ENCODE measurements at places on chromosomes 2 and 18.

- H3K4me3 ChIP-seq: no peak overlapping the region
- no peak overlapping the region for H3K27ac ChIP-seq
- H3K4me1 ChIP-seq: no peaks in the 10 kb centered on the region
- no peaks in the 10 kb centered on the region for H3K27me3 ChIP-seq
These were observed 1139.6 kb upstream of the FAM98A start for GRCh38 chr2:34738691-34739090.

GRCh38 chr18:47868744-47869143 lies 61.7 kb downstream of the SMAD2 start:
- no peak overlapping the region for H3K27ac ChIP-seq
- H3K36me3 ChIP-seq: peaks cover 5% of the 10 kb centered on the region
- H3K27me3 ChIP-seq: no peaks in the 10 kb centered on the region
- no peak overlapping the region for H3K4me3 ChIP-seq

GRCh38 chr2:116680256-116680936 lies 1134.1 kb upstream of the DDX18 start:
- DNase-seq: no peak
- no peak overlapping the region for H3K27ac ChIP-seq
- no peak overlapping the region for H3K4me3 ChIP-seq

DNA sequence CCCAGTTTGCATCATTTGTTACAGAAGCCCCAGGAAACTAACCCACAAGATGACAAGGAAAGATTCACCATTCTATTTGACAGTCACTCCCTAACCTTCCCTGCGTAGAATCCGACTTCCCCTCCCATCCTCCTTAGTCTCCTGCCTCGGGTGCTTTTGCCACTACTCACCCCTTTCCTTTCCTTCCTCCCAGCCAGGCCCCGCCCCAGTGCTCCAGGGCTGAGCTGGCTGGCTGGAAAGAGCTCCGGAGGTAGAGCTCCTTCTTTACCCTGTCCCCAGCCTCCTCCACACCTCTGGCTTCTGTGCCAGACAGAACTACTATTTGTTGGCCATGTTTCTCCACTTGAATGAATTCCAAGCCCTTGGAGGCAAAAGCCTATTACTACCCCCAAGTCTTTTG lies 317.6 kb upstream of the NCKAP5 start:
- H3K27me3 ChIP-seq: no peaks in the 10 kb centered on the region
- H3K4me1 ChIP-seq: no peaks in the 10 kb centered on the region
- no peak overlapping the region for H3K4me3 ChIP-seq
- no peak overlapping the region for H3K27ac ChIP-seq
- H3K36me3 ChIP-seq: no peaks in the 10 kb centered on the region

DNA sequence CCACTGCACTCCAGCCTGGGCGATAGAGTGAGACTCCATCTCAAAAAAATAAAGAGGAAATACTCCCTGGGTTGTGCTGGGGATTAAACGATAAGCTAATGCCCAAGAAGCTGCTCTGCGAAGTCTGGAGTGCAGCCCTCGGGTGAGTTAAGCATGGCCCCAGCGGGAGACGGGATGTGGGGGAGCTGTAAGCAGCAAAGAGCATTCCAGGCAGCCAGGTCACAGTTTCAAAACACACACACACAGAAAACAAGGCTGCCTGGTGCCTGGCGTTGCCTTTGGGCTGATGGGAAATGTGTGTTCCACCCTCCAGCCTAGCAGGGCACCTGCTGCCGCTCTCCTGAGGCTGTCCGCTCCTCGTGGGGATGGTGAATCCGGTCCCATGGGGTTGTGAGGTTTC lies 24.1 kb downstream of the ODC1 start:
- H3K4me1 ChIP-seq: peaks cover 62% of the 10 kb centered on the region
- peak overlapping the region; percentile 84 for H3K27ac ChIP-seq

GRCh38 chr2:71811726-71812125 lies 335.9 kb downstream of the CYP26B1 start:
- H3K27ac ChIP-seq: no peak overlapping the region
- no peak for DNase-seq
- no peaks in the 10 kb centered on the region for H3K27me3 ChIP-seq
- no peaks in the 10 kb centered on the region for H3K36me3 ChIP-seq
- H3K4me3 ChIP-seq: no peak overlapping the region

DNA sequence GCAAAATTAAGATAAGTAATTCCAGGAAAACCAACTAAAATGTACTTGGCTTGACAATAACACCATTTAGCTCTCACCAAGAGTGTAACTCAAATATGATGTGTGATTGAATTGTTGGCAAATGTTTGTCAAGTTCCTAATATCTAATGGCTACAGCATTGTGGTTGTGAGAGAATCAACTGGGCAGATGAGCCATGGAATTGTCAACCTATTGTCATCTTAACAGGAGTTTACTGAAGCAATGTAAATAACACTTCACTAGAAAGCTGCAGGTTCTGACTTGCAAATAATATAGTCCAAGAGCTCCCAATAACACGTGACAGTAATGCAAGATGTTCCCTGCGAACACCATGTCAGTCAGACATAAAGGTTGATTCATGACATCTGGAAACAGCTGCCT lies 495.2 kb upstream of the MEIS1 start:
- H3K4me1 ChIP-seq: no peaks in the 10 kb centered on the region
- H3K27me3 ChIP-seq: no peaks in the 10 kb centered on the region
- DNase-seq: no peak
- H3K4me3 ChIP-seq: no peak overlapping the region
- no peak overlapping the region for H3K27ac ChIP-seq

DNA sequence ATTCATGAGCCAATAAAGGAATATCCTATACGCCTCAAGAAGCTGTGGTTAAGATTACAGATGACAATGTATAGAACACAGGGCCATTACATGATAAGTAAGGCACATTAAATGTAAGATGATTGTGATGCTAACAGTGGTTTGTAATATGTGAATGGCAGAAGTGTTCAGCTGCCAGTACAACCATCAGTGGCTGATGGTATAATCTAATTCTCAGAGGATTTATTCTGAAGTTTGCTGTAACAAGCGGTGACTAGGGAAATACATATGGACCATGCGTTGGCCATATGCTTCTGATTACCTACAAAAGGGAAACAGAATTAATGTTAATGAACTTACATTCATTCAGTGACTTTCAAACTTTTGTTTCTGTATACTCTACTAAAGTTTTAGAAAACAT lies 750.8 kb upstream of the KLHL29 start:
- no peak for DNase-seq
- H3K4me1 ChIP-seq: no peaks in the 10 kb centered on the region
- no peak overlapping the region for H3K27ac ChIP-seq
- no peaks in the 10 kb centered on the region for H3K27me3 ChIP-seq

GRCh38 chr2:230202430-230203109 lies 17.2 kb downstream of the SP110 start:
- DNase-seq: no peak
- H3K36me3 ChIP-seq: no peaks in the 10 kb centered on the region
- no peak overlapping the region for H3K27ac ChIP-seq
- H3K4me1 ChIP-seq: no peaks in the 10 kb centered on the region

- no peak for DNase-seq
- no peak overlapping the region for H3K27ac ChIP-seq
- H3K36me3 ChIP-seq: peaks cover 36% of the 10 kb centered on the region
- H3K4me1 ChIP-seq: no peaks in the 10 kb centered on the region
- no peak overlapping the region for H3K4me3 ChIP-seq
These were observed 7.3 kb downstream of the CEBPZ start for GRCh38 chr2:37224063-37224462.

- H3K36me3 ChIP-seq: no peaks in the 10 kb centered on the region
- no peak overlapping the region for H3K27ac ChIP-seq
- peaks cover 19% of the 10 kb centered on the region for H3K27me3 ChIP-seq
- 0 out of 2 replicates have a peak, but pooled peaks cover under 1% of the 10 kb centered on the region for H3K4me1 ChIP-seq
These were observed 48.0 kb upstream of the CTLA4 start for GRCh38 chr2:203819434-203820133.

DNA sequence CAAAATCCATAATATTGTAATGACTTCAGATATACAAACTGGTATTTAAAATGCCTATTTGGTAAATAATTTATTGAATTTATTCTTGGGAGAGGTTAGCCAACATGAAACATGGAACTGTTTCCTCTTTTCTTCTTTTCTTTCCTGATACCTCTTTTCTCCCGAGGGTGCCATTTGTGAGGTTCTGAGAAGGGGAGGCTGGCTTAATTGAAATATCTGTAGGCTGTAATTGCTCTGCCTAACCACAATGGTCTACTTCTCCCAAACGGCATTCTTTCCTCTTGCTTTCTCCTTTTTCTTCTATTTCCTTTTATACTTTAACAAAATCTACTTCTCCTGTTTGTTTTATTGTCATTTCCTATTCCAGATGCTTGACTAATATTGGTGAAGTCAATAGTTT lies 114.9 kb downstream of the TCF4 start:
- H3K36me3 ChIP-seq: no peaks in the 10 kb centered on the region
- no peak for DNase-seq
- no peak overlapping the region for H3K4me3 ChIP-seq

- H3K4me3 ChIP-seq: no peak overlapping the region
- no peaks in the 10 kb centered on the region for H3K27me3 ChIP-seq
- no peaks in the 10 kb centered on the region for H3K4me1 ChIP-seq
- no peak overlapping the region for H3K27ac ChIP-seq
- H3K36me3 ChIP-seq: no peaks in the 10 kb centered on the region
- no peak for DNase-seq
These were observed 13.0 kb downstream of the GRHL1 start for GRCh38 chr2:9964334-9964980.

DNA sequence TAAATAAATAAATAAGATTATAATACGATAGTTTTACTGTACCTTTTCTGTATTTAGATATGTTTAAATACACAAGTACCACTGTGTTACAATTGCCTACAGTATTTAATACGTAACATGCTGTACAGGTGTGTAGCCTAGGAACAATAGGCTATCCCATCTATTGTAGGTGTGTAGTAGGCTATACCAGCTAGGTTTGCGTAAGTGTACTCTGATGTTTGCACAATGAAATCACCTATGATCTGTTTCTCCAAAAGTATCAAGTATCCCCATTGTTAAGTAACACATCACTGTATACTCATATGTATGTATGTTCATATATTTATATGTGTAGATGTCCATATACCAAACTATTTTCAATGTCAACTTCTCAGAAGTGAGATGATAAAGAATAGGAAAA lies 118.2 kb upstream of the RND3 start:
- H3K4me1 ChIP-seq: peaks cover 6% of the 10 kb centered on the region
- H3K27ac ChIP-seq: no peak overlapping the region
- no peak overlapping the region for H3K4me3 ChIP-seq
- no peaks in the 10 kb centered on the region for H3K36me3 ChIP-seq
- DNase-seq: no peak

- H3K4me1 ChIP-seq: no peaks in the 10 kb centered on the region
- peak; percentile 20 for DNase-seq
- H3K27me3 ChIP-seq: no peaks in the 10 kb centered on the region
These were observed 47.2 kb downstream of the VIL1 start for GRCh38 chr2:218465987-218466633.

DNA sequence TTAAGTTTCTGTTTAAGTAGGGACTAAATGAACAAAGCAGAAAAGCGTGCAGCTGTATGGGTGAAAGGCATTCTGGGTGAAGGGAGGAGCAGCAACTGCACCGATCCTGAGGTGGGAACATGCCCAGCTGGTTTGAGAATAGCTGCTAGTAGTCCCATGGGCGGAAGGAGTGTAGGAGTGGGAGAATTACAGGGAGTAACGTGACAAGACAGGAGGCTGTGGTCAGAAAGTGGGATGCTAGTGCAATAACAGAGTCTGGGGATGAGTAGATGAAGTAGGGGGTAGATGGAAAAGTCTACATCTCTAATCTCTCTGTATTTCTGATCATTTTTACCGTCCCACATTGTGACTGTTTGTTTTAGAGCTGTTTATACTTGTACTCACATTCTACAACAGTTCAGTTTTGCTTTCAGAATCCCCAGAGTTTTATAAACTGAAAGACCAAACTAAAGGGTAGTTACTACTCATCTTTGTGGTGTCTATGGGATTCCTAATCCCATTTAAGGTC lies 118.9 kb downstream of the LCLAT1 start:
- H3K4me3 ChIP-seq: no peak overlapping the region
- no peak for DNase-seq
- H3K27ac ChIP-seq: no peak overlapping the region
- no peaks in the 10 kb centered on the region for H3K27me3 ChIP-seq

- 0 out of 2 replicates have a peak overlapping the region, but pooled peaks have one; percentile 13 for H3K27ac ChIP-seq
- peaks cover 5% of the 10 kb centered on the region for H3K4me1 ChIP-seq
- H3K36me3 ChIP-seq: no peaks in the 10 kb centered on the region
These were observed 83.7 kb downstream of the TCF7L1 start for GRCh38 chr2:85216927-85217326.

DNA sequence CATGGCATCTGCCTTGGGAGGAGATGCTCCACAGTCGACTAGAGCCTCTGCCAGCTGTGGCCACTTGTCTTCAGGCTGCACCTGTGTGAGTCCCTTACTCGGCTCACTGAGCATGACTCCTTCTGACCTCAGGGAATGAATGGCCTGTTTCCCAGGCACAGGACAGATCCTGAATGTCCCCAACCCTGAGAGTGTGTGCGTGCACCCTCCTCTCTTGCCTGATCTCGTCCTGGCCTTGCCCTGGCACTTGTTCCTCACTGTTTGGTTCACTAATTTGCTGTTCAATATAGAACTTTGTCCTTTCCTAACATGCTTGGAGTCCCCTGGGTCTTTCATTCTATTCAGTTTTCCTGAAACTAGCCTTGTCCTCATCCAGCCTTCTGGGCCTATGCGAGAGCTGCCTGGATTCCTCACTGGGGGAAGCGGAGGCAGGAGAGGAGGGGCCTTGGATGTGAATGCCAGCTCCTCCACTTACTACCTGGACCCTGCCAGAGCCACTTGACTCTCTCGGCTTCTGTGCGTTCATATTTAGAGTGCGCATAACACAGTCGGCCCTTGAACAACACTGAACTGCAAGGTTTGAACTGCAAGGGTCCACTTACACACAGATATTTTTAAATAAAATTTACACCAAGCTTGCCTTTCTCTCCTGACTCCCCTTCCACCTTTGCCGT lies 184.8 kb downstream of the ACKR3 start:
- H3K27me3 ChIP-seq: peaks cover 4% of the 10 kb centered on the region
- no peak overlapping the region for H3K4me3 ChIP-seq
- no peak for DNase-seq
- H3K27ac ChIP-seq: no peak overlapping the region
- H3K36me3 ChIP-seq: no peaks in the 10 kb centered on the region

GRCh38 chr2:69177785-69178636 lies 165.0 kb downstream of the ANTXR1 start:
- H3K4me1 ChIP-seq: peaks cover 3% of the 10 kb centered on the region
- DNase-seq: no peak
- H3K27me3 ChIP-seq: no peaks in the 10 kb centered on the region
- no peak overlapping the region for H3K4me3 ChIP-seq
- peak overlapping the region; percentile 56 for H3K27ac ChIP-seq
